ENCODE measurements at places on chromosomes 6 and 20.

DNA sequence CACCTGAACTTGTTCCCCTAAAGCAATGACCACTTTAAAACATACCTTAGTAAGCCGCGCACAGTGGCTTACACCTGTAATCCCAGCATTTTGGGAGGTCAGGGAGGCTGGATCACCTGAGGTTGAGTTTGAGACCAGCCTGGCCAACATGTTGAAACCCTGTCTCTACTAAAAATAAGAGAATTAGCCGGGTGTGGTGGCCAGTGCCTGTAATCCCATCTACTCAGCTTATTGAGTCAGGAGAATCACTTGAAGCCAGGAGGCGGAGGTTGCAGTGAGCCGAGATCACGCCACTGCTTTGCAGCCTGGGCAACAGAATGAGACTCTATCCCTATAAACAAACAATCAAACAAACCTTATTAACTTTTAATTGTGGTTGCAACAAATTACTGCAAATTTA lies 1.6 kb upstream of the RAET1E start:
- DNase-seq: no peak

DNA sequence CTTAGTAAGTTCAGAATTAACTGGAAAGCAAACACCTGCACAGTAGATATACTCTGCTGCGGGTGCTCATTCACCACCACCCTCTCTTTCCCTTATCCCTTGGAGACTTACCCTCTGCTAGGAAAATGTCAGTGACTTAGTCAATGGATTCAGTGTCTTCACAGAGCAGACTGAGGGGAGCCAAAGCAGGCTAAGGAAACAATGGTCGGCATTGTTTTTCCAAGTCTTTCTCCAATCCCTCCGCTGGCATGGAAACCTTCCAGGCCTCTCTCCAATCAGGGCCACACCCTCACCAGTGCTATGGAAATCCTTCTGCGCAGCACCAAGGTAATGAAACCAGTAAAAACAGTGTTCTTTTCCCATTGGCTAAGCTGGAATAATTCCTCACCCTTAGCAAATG lies 531.2 kb downstream of the TFAP2B start:
- no peak for DNase-seq

DNA sequence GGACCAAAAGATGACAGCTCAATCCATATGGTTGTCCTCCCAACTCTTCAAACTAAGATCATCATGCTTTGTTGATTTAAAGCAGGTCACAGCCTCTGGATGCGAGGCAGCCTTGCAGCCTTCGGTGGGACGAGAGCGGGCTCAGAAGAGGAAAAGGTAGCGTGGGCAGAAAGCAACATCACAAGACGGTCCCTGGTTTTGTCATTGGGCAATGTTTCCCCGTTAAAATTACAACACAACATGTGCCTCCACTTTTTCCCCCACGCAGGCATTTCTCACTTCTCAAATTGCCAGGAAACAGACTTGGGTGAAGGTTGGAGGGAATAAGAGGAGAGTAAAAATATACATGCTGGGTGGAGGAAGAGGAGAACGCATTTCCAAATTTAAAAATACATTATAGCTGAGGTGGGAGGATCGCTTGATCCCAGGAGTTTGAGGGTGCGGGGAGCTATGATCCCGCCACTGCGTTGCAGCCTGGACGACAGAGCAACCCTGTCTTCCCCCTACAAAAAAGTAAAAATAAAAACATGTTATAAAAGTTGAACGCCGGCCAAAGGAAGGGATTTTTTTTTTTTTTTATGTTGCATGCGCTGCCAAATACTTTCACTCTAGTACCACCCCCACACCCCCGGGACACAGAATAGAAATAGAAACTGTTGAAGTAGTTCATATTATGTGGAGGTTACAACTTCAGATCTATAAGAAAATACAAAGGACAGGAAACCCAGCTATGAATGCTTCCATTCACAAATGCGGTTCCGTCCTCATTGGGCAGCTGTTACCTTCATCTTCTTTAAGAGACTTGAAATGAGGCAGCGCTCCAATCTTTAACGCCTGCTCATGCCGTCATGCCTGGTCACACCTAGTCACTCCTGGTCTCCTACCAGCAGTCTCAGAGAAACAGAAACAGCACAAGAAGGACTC lies 13.9 kb upstream of the NAA20 start:
- no peak for DNase-seq

DNA sequence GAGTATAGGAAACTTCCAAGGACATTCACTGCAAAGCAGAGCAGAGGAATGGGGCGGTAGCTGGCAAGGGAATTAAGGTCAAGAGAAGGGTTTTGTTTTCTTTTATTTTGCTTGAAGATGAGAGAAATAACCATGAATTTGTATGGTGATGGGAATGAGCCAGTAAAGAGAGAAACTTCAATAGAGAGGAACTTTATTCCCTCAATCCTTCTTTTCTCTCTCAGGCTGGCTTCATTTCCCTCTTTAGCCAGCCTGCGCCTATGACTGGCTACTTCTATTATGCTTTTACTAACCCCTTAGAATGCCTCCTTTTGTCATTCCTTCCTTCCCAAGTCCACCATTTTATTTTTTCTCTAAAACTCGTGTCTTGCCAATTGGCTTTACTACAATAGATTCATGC lies 101.4 kb upstream of the CEP85L start:
- DNase-seq: no peak

DNA sequence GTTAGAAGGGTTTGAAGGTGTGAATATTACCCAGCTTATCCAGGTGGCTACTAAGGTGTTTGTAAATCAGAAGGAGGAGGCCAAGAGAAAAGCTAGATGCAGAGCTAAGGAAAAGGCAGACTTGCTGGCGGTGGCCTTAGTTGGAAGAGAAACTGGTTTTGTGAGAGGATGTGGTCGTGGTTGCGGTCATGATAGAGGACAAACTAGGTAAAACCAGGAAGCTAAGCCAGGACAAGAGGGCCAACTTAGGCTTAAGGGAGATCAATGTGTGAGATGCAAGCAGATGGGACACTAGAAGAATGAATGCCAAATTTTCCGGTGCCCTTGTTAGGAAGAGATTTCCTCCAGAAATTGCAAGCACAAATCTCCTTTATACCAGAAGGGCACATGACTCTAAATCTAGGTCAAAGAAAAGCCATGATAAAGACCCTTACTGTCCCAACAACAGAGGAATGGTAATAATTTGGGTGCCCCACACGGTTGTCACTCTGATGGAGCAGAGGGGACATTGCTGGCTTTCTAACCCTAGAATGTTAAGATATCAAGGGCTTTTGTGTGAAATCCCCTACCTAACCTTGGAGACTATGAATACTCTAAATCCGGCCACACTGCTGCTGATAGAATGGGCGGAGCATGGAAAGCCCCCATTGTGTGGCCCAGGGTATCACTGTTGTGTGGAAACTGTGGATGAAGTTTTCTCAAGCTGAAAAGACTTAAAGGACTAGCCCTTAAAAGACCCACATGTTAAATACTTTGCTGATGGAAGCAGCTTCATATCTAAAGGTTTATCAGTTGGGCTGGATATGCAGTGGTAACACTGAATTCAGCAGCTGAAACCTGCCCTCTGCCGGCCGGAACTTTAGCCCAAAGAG lies 7.8 kb downstream of the IL22RA2 start:
- no peak for DNase-seq

DNA sequence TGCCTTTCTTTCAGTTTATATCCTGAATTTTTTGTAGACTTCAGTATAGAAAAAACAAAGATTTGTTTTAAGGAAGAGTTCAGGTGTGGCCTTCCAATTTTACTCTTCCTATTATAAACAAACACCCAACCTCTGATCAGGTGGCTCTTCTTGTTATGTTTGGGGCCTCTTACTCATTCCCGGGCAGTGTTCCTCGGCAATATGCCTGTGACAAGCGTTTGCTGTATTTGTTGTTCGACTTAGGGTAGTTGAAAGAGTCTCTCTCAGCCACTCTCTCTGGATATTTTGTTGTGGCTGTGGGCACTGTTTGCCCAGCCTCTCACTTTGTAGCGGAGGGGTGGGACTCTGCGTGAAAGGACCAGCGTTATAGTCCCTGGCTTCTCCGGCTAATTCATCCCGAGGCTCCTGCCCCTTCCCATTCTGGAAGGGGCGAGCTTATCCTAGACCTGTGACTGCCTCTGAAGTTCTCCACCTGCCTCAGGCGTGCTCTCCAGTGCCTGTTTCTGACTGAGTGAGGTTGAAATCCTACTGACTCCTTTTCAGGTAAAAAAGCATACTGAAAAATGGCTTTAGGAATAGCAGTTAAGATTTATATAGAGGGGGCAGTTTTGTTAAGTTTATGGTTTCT lies 97.4 kb downstream of the PLCB4 start:
- no peak for DNase-seq

GRCh38 chr6:148414836-148415235 lies 72.2 kb downstream of the SASH1 start:
- DNase-seq: no peak

- no peak for DNase-seq
Measured at GRCh38 chr20:23193801-23194384, 107.8 kb upstream of the CD93 start.

- no peak for DNase-seq
Measured at GRCh38 chr6:34393191-34393965, 909 bp upstream of the NUDT3 start.

DNA sequence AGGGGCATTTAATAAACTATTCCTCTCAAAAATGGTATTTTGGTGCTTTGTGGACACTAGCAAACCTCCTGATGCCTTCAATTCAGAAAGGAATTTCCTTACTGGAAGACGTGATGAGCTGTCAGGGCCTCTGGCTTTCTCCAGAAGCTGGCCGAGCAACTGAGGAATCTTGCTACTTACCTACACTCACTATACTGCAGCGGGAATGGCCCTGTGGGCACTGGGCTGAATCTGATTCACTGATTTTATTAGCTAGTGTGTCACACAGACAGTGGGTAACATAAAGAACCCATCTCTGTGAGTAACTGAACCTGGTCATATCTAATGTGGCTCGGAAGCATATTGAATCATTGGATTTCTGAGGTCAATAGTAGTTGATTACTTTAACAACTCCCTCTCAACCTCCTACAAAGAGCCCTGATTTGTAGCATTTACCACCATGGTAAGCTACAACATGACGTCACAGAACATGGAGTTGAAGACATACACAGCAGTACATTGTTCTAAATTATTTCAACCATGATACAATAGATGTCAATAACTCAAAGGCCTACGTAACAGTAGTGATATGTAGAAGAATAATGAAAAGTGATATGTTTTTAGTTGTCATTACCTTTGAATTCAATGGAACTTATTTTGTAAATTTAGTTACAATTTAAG lies 232.1 kb downstream of the SYNE1 start:
- DNase-seq: no peak

- no peak for DNase-seq
Measured at GRCh38 chr6:137944793-137945498, 77.9 kb downstream of the TNFAIP3 start.

DNA sequence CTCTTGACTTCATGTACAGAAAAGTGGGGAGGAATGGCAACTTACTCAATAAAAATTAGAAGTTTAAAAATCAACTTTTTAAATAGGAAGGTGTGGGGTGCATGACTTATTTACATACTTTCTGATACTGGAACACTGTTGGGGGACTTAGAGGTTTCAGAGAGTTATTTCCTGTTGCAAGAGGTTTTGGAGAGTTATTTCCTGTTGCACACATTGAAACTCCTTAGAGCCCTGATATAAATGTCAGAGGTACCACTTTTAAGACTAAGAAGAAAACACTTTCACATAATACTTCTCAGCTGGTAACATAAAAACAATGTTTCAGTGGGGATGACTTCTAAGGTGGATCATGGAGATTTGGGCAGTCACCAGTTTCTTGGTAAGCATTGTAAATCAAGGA lies 579.9 kb downstream of the MMUT start:
- no peak for DNase-seq

- DNase-seq: no peak
Measured at GRCh38 chr6:23350752-23351453, 775.1 kb upstream of the NRSN1 start.

DNA sequence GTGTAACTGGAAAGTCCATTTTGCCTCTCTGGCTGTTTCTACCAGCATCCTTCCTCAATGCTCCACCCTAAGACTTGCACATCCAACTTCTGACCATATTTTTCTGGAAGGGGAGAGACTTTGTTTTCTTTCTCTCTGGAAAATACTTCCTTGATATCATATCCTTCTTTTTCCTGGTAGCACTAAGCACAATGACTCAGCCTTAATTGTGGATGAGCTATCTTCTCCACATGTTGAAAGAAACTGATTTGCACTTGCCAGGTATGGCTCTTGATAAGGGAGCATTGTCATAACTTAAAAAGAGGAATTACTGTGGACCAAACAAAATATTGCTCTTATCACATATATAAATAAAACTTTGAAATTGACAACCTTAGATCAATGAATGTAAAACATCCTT lies 30.1 kb upstream of the IBTK start:
- DNase-seq: no peak

- no peak for DNase-seq
Measured at GRCh38 chr6:147156799-147157382, 47.3 kb upstream of the STXBP5 start.

GRCh38 chr6:154157706-154158105 lies 118.7 kb downstream of the OPRM1 start:
- no peak for DNase-seq

GRCh38 chr6:25511376-25511775 lies 140.6 kb upstream of the SCGN start:
- DNase-seq: no peak

DNA sequence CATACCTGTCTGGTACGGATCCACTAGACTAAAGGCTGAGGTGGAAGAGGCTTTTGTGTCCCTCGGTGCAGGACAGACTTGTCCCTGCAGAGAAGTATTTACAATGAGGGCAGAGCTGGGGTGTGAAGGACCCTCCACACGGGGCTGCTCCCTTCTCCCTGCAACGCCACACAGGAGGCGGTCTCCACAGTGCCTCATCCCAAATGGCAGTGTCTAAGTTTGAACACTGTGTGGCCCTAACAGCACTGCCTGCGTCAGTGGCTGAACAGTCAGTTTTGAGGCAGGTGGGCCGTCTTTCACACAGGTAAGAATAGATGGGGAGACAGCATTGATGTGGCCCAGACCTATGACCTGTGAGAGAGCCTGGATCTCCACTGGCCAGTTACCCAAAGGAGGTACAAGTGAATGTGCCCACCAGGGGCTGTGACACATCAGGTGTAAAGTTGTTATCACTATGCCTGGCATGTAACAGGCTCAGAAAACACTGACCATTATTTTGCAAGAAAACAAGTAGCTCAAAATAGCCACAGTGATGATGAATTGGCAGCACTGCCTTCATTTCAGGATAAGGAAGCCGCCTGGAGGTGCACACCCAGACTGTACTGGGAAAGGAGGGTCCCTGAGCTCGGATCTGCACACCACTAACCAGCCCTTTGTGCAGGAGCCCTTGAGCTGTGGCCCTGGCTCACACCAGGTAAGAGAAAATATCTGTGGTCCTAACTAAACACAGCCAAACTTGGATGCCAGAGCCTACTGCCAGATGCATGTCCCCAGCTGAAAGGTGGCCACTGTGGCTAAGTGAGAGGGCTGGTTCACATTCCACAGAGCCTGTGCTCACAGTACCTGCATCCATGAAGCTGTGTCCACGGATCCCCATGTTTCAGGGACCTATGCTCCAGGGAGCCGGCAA lies 246.7 kb downstream of the DLL1 start:
- no peak for DNase-seq

DNA sequence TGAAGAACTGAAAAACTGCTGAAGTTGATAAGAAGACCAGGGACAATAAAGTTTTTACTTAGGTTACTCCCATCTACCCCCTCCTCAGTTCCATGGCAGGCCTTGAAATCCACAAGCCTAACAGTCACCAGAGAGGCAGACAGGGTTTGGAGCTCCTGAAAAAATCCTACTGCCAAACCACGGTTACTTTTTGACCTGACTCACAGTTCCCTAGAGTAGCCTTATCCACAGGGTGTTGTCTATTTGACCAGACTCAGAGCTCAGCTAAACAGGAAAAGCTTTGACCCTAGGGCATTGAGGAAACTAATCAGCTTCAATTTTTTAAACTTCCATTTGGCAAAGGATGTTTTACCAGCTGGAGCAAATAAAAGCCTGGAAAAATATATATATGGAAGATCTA lies 257.7 kb upstream of the NT5E start:
- no peak for DNase-seq
